ENCODE measurements at places on chromosomes 7 and 10.

- DNase-seq: no peak
Observed at GRCh38 chr10:27709304-27709703, 36.3 kb downstream of the MKX start.

DNA sequence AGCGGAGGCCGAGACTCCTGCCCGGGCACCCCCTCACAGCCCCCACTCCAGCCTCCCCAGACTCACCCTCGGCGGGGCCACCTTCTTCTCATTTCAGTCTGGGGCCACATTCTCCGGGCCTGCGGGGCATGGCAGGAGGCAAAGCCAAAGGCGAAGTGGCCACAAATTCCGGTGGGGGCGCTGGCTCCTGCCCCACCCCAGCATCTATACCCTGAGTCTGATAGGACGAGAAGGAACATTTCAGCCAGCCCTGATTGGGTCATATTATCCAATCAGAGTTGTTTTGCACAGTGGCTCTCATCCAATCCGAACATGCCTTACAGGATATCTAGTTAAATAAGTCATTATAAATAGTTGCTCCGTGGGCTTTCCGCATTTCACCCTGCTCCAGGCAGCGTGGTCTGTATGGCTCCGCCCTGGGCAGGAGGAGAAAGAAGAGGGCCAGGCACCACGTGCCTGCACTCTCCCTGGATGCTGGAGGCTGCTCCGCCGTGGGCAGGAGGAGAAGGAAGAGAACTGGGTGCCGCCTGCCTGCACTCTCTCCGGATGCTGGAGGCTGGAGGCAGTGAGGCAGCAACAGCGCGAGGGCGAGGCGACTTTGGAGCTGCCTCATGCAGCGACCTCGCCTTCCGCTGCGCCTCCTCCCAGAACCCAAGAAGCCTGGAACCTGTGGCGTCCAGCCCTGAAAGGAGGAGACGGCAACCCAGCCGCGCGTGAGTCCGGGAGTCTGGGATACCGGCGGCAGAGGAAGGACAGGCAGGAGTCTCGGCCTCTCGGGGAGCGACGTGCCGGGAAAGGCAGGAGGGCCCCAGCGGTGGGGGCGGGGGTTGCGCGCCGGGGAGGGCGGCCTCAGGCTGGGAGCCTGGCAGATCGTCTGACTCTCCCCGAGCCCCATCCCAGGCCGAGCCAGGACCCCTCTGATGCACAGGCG, 162.9 kb downstream of the ZNF33B start:
- peak; percentile 99 for DNase-seq

DNA sequence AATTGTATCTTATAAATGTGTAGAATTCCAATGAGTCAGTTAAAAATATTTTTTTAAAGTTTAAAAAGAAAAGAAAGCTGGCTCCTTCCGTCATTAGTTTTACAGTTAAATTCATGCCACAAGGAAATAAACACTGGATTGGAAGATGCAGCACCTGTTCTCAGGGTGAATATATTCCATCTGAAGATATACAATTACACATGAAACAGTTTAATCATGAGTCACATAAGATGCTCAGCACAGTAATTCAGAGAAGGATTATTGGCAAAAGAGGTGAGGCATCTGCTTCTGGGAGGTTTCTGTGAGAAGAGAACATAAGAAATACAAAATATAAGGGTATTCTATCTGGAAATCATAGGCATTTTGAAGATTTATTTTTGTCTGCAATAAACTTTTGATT, 376.5 kb upstream of the SORCS1 start:
- DNase-seq: no peak

GRCh38 chr10:121481180-121481579, 117.1 kb downstream of the FGFR2 start:
- no peak for DNase-seq

- peak; percentile 53 for DNase-seq
Observed at GRCh38 chr10:44647877-44648542, 263.1 kb upstream of the CXCL12 start.

DNA sequence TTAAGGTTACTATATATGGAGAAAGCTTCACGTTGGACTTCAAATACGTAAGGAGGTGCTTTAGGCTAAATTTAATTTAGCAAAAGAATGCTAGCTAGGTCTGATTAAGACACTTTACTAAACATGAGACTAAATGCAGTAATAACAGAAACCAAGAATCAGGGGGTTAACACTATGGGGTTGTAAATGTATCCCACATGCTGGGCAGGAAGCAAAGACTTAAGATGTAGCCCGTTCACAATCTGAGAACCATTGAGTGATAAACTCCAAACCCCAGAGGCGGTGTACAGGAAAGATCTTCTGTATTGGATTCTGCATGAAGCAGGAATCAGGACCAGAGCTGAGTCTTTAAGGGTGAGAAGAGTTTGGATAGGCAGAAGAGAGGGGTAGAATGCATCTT, 60.4 kb downstream of the FZD1 start:
- DNase-seq: no peak

GRCh38 chr10:102375867-102376266, 19.6 kb upstream of the NFKB2 start:
- no peak for DNase-seq

GRCh38 chr10:49273626-49274025, 25.3 kb upstream of the C10orf71 start:
- DNase-seq: no peak

- no peak for DNase-seq
Observed at GRCh38 chr10:3464760-3465405, 292.3 kb upstream of the PITRM1 start.

GRCh38 chr7:130945411-130945811, 211.4 kb upstream of the KLF14 start:
- no peak for DNase-seq

GRCh38 chr10:101032637-101033224, 1.7 kb downstream of the SFXN3 start:
- peak; percentile 80 for DNase-seq

DNA sequence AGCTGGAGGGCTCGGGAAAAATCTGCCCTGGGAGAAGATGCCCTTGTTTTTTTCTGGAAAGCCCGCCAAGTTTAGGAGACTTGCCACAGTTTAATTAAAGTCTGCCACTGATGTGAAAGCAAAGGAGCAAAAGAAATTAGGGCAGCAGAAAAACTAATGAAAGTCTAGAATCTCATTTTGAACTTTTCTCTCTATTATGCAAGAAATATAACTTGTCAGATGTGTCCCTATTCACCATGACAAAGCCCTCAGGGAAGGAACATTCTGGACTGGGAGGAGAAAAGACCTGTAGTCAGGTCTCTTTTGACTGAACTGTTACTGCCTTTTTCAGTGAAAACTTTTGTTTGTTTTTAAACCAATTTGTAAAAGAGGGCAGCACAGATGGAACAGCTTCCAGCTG, 715.5 kb downstream of the SORCS3 start:
- no peak for DNase-seq

- DNase-seq: no peak
Observed at GRCh38 chr7:156842740-156843140, 50.2 kb downstream of the LMBR1 start.

- no peak for DNase-seq
Observed at GRCh38 chr7:44333911-44334733, 8.7 kb upstream of the CAMK2B start.

- no peak for DNase-seq
Observed at GRCh38 chr10:34585422-34586112, 229.5 kb downstream of the PARD3 start.

DNA sequence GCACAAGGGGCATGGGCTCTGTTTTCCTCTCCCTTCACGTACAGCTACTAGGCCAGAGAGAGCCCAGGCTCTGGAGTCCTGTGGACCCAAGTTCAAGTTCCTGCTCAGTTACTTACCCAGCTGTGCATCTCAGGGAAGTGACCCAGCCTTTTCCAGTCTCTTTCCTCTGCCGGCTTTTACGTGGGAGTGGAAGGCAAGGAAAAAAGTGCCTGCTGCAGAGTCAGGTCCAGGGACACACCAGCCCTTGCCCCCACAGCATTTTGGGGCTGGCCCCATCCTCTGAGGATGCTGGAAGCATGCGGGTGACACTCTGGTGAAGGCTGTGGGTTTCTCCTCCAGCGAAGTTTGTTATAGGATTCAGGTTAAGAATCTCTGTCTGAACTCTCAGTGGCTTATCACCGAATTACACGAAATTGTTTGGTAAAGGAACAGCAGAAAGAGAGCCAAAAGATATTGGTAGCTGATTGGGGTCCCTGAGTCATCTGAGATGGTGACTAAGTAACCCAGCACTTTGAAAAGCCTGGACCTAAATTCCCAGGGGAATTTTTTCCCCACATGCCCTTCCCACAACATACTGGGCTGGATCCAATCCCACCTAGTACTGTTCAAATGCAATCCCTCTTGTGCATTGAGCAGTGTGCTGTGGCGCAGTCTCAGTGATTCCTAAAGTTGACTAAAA, 424.3 kb downstream of the RPS24 start:
- no peak for DNase-seq

DNA sequence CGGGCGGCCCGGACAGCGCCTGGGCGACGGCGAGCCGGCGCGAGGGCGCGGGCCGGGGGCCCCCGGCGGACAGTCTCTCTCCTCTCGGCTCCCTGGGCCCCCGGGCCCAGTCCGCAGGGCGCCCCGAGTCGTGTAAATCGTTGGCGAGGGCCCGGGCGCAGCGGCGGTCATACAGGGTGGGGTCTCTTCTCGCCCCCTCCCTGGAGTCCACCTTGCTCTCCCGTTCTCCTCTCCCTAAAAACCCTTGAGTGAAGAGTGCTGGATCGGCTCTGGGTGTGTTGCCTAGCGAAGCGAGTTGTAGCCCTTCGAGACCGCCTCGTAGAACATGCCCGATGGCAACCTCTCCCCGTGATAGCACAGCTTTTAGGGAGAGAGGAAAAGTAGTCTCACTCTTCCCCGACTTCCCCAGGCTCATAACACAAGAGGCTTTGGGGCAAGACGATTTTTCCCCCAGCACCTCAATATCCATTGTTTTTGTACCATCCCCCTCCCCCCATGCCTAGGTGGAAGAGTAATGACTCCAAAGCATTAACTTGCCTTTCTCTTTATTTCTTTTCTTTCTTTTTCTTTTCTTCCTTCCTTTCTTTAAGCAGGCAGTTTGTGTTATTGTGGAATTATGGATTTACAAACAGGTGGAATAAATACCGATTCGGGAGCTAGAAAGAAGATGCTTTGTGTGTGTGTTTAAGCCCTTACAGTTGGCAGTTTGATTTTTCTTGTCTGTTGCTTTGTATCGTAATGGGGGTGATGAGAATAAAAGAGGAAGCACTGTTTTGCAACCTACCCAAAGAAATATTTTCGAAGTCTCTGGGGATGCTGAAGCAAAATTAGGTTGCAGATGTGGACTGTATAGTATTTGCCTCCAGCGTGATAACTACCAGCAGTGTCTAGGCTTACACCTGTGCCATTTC, 822 bp downstream of the SHOC2 start:
- DNase-seq: peak; percentile 67

DNA sequence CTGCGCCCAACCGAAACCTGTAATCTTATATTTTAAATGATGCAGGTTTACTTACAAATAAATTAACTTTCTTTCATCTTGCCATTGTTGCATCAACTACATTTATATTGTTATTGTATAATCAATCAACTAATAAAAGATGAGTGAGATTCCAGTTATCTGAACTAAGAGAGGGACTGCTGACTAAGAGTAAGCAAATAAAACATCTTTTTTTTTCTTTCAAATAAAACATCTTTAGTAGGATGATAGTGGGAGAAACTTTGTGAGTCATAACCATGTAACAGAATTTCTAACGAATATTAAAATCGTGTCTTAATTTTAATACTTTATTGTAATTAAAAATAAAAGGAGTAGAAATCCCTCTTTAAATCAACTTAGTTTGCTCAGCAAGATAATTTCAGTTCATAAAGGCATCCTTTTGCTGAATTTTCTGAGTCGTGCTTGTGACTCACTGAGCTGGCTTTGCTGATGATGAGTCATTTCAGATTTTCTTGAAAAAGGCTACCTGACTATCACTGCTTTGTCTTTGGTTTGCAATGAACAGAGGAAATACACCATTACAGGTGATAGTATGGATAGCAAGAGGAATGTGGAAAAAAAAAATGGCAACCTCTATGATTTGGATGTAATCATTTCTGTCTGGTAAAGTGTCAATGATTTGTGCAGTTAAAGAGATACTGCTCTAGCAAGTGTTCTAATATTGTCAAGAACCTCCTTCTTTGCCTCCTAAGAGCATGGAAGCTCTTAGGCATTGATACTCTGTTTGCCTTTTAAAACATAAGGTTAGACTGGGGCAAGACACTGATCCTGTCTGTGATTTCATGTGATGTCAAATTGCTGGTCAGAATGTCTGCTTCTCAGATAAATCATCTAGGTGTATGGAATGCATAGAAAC, 119.5 kb downstream of the GPR158 start:
- peak; percentile 21 for DNase-seq

GRCh38 chr7:41067576-41067975, 635.3 kb downstream of the INHBA start:
- DNase-seq: no peak

- no peak for DNase-seq
Observed at GRCh38 chr7:100951172-100951571, 1.8 kb downstream of the MUC3A start.

- DNase-seq: no peak
Observed at GRCh38 chr7:41885748-41886147, 182.9 kb upstream of the INHBA start.

DNA sequence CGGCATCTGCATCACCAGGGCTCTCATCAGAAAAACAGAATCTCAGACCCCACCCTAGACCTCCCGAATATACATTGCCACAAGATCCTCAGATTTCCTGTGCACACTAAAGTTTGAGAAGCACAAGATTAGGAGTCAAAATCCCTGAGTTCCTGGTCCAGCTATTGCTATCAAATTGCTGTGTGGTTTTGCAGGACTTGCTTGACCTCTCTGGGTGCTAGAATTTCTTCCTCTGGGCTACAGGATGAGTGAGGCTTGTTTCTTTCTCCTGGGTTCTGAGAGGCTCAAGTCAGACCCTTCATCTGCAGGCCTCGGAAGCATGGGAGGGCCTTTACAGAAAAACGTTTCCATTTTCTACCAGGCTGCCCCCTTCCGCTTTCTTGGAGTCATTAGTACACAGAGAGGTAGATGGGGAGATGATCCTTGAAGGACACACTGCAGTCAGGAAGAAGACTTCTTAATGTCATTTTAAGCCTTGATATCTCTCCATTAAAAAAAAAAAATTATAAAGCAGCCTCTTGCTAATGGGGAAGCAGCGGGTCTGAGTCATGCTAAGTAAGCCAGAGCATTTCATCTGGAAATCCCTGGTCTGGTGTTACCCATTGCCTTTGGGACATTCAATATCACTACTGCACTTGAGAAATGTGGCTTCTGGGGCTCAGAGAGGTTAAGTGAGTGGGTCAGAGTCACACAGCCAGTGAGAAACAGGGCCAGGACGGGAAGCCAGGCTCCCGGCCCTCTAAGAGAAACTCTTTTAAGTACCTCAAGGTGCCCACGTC, 173.5 kb downstream of the KCNMA1 start:
- no peak for DNase-seq

- peak; percentile 32 for DNase-seq
Observed at GRCh38 chr10:128036746-128037543, 89.3 kb downstream of the MKI67 start.

- no peak for DNase-seq
Observed at GRCh38 chr7:123285076-123285700, 85.4 kb upstream of the SLC13A1 start.

GRCh38 chr7:131604841-131605279, 48.4 kb upstream of the PODXL start:
- DNase-seq: no peak

All from Caki2 (cell line).